ENCODE measurements at places on chromosomes 13 and 19.
A peak's percentile ranks its signal among the peaks of the same experiment; 100 is the strongest.

DNA sequence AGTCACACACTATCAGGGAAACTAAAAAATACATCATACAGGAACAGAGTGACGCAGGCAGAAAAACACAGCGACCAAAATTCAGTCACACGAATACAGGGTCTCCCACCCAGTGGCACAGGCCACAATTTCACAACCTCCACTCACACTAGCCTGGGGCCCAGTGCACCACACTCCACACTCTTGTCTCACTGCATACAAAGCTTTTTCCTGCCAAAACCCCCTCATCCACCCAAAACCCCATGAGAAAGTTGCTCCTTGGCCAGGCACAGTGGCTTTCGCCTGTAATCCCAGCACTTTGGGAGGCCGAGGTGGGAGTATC is 1.2 kb downstream of the S1PR5 start:
- DNase-seq, result no peak

- no peak for DNase-seq
Observed at GRCh38 chr19:55319785-55320184, 5.4 kb downstream of the TMEM150B start.

GRCh38 chr19:12745166-12745897 is 6.3 kb upstream of the BEST2 start:
- no peak for DNase-seq

GRCh38 chr13:71758828-71759227 is 108.2 kb downstream of the DACH1 start:
- no peak for DNase-seq

- DNase-seq, result peak; percentile 62
Observed at GRCh38 chr13:42474954-42475353, 99.0 kb upstream of the TNFSF11 start.

GRCh38 chr19:41811036-41811435 is 14.6 kb downstream of the CEACAM3 start:
- DNase-seq, result no peak

DNA sequence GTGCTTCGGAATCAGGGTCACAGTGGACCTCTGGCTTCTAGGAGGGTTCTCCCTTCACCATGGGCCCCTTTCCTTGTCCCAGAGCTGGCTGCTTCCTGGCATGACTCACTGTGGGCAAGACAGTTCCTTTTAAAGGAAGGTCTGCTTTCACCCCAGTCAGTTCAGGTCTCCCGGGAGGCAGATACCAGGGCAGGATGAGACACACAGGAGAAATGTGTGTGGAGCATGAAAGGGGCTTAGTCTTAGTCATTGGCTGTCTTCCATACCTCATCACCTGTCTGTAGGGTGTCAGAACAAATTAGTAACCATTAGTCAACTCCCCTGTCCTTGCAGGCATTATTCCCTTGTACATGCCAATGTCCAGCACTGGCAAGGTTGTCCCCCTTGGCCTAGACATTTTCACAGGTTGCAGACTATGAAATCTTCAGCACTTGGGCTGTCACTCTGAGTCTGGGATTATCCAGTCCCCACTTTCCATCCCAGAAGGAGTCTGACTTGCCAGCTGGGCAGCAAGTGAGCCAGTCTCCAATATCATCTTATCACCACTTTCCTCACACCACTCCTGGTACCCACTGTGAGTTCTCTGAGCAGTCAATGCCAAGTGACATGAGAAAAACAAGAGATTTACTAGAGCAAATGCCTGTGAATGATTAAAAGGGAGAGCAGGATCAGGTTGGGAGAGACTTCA is 76.8 kb upstream of the MEDAG start:
- no peak for DNase-seq

GRCh38 chr13:44872751-44873150 is 116.5 kb downstream of the NUFIP1 start:
- DNase-seq, result no peak

GRCh38 chr19:45402298-45403061 is 2.4 kb downstream of the PPP1R13L start:
- DNase-seq, result peak; percentile 50

- DNase-seq, result no peak
Observed at GRCh38 chr13:33231339-33231738, 54.2 kb downstream of the STARD13 start.

DNA sequence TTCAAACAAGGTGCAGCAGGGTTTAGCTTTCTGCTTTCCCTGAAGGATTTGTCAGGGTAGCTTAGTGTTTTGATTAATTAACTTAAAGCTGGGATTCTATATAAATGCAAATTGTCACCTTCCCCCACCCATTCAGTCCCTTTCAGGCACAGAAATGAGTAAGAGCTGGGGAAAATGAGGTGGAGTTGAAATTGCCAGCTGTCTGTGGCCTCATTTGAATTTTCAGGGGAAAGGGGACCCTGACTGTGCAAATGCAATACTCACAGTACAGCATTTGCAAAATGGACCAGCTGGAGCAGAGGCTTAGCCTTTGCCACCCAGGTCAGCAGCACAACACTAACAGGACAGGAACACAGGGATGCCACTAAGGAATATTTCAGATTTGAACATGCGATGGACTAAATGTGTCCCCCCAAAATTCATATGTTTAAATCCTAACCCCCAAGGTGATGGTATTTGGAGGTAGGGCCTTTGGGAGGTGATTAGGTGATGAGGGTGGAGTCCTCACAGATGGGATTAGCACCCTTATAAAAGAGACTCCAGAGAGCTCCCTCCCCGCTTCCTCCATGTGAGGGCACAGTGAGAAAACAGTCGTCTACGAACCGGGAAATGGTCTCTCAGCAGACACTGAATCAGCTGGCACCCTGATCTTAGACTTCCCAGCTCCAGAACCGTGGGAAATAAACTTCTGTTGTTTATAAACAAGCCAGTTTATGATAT is 59.5 kb upstream of the CYSLTR2 start:
- DNase-seq, result no peak

GRCh38 chr13:29850213-29850898 is at the start of gene UBL3:
Gene UBL3 (minus strand): TSS chr13:29850617. CDS start chr13:29849538, 1,079 bp downstream.
- peak; percentile 95 for DNase-seq

DNA sequence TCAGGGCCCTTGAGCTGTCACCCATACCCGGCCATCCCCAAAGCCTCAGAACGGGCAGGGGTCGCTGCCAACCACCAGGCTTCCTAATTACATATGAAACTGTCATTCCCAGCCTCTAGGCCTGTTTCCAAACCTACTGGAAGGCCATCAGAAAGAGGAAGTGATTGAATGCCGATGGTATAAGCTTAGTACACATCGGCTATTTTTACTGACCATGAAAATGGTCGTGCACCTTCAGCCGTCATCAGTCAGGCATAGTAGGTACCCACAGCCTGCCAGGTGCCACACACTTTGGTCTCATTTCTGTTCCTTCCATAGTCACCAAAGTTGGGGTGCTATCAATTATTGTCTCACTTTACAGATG is 10.2 kb downstream of the KRI1 start:
- DNase-seq, result no peak

- DNase-seq, result no peak
Observed at GRCh38 chr13:101202590-101202989, 213.7 kb downstream of the NALCN start.

DNA sequence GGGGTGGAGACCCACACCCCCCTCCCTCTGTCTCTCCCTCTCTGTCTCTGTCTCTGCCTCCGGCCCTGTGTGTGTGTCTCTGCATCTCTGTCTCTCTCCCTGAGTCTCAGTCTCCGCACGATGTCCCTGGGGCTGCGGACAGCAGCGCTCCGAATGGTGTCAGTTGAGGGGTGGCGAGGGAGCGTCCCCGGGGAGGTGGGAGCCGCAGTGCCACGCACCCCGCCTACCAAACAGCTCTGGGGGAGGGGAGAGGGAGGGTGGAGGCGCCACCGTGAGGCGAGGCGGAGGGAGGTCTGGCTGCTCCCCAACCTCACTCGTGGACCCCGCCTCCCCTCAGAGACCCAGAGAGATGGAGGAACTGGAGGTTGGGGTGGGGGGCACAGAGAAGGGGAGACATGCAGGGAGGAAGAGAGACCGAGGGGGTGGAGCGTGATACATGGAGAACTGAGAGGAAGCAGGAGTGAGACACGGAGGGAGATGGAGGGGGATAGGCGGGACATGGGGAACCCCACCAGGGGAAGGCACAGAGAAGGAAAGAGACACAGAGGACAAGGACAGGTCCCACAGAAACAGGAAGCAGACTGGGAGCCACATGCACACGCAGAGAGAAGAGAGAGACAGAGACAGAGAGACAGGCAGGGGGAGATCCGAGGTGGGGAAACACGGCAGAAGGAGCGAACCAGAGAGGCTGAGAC is 7.2 kb downstream of the ERFL start:
- no peak for DNase-seq

DNA sequence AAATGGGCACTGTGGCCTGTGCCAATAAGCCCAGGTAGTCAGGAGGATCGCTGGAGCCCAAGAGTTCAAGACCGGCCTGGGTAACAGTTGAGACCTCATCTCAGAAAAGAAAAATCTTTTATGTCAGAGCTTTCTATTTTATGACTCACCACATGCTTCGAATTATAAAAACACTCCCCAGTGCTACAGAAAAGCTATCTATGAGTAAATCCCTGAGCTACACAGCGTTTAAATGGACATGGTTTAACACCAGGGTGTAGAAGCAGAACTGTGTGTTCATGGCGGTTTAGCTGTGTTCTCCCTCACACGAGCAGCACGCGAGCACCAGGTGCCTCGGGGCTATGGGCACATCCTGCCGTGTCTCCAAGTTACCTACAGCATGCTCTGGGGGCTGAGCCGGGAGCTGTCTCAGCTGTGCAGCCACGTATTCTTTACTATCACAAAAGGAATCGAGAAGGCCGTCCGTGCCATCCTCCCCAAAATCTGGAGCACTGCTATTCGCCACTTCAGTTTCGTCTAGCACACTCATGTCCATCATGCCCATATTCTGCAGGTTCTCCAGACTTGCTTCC is 6.7 kb downstream of the SAFB2 start:
- no peak for DNase-seq

DNA sequence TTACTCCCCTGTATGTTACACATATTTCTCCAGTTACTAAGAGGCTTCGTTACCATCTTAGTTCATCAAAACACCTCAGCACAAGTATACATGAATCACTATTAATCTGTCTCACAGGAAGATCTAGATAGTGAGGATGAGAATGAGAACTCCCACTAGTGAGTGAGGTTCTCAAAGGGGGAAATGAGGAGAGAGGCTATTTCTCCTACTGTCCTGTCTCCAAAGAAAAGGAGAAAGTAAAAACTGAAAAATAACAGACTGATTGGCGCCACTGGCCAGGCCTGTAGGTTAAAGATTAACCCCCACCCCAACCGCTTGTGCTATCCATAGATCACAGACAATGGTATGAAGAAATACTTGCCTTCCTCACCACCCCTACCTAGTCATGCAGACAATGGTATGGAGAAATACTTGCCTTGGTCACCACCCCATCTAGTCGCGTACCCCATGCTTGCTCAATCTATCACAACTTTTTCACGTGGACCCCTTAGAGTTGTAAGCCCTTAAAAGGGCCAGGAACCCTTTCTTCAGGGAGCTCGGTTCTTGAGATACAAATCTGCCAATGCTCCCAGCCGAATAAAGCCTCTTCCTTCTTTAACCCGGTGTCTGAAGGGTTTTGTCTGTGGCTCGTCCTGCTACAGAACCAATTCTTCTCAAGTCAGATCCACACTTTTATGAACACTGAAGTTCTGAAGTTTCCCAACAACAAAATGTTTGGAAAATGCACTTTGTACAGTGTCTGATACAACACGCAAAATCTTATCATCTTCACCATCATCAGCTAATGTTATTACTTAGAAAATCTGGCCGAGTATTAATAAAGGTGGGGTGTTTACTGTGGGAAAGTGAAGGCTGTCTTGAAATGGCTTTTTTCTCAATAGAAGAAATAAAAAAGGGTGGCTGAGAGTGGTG is 598.1 kb downstream of the UQCRFS1 start:
- DNase-seq, result no peak

- DNase-seq, result no peak
Observed at GRCh38 chr13:112325142-112325808, 50.9 kb upstream of the SPACA7 start.

- no peak for DNase-seq
Observed at GRCh38 chr13:39281539-39282150, 243.4 kb downstream of the NHLRC3 start.

DNA sequence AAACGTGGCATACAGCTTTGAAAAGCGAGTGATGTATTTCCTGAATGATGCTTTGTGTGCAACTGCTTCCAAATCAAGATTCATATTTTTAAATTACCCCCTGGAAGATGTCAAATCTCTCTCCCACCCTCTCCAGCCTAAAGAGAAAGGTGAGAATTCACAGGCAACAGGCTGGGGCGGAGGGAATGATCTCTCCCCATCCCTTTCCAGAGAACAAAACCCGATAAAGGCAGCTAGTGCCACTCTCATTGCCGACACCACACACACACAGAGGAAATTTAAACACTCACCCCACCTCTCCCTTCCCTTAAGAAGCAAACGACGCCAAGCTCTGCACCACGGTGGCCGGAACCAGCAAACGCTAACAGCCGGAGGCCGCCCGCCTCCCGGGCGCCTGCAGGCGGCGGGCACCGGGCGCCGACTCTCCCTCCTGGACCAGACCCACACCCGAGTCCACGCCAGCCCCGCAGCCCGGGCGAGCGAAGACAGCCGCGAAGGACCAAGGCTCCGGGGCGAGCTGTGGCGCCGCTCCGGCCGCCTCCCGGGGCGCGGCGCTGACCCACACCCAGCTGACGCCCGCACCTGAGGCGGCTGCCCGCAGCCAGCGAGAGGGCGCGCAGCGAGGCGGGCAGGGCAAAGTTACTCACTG is 477 bp downstream of the LNX2 start:
- peak; percentile 55 for DNase-seq

DNA sequence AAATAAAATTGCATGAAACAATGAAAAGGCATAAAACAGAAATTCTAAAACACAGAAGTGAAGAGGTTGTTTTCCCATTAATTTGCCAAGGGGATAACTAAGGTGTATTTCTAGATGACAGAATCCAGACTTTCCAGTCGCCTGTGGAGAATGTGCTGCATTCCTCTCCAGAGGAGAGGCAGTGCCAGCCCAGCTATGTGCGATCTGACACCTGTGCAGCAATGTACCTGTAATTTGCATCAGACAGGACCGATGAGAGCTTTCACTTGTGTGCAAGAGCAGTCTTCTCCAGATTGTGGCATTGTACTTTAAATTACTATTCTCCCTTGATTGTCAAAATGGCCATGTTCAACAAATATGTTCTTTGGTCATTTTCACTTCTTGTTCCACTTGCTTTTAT is 1037.9 kb downstream of the EFNB2 start:
- no peak for DNase-seq

- DNase-seq, result no peak
Observed at GRCh38 chr13:59877933-59878332, 285.8 kb downstream of the DIAPH3 start.

- DNase-seq, result no peak
Observed at GRCh38 chr19:14871619-14872230, 14.2 kb downstream of the OR7A17 start.

Measured in activated CD4-positive, alpha-beta T cell treated with anti-CD3 and anti-CD28 coated beads for 48 hours (primary cell).